ENCODE measurements at places on chromosomes 7 and 10. TPM values are rescaled to one million over a fixed set of nuclear protein-coding genes. Genes with fewer than 3 reads are reported as not detected.

Gene NPSR1
- 4.4 TPM for total RNA-seq

Gene CTNNA3
- total RNA-seq, result 24.9 TPM

Gene VSTM2A
- 78.1 TPM for total RNA-seq

Gene GCK
- 7.7 TPM for total RNA-seq

Gene NACAD
- total RNA-seq, result 6.8 TPM

Gene UCMA
- not detected for total RNA-seq

- DNase-seq, result no peak
Observed at GRCh38 chr7:66138994-66139752, 24.5 kb downstream of the CRCP start.

DNA sequence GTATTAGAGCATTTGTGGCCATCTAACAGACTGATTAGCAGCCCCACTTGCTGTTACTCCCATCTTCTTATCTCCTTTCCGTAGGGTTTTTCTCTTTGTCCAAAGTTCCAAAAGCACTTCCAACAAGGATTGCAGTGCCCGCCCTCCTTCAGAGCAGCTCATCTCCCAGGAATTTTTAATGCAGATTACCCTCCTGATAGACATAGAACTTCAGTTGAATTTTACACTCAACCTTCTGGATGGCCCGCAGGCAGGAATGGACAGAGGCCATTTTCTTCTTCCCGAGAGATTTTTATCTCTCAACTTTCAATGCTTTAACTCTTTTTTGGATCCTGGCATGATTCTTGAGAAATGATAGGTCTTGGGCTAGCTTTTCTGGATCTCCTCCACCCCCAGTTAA lies 23.3 kb downstream of the PRKG1 start:
- no peak for DNase-seq

- no peak for DNase-seq
Observed at GRCh38 chr7:84145892-84146291, 48.7 kb downstream of the SEMA3A start.

DNA sequence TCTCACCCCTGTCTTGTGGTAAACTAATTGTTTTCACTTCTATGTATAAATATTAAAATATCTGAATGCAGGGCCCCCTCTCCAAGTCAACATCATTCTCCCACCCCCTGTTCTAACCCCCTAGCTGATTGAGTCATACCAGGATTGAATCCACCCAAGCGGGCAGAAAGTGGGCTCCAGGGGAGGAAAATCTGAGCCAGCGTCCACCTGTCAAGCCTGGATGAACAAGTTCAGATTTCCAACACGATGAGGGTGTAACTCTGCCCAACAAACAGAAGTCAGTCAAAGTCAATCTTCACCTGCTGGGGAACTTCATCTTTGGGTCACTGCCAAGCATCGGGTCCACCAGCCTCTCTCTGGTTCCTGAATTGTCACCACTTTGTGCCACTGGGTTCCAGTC lies 162.9 kb upstream of the CELF2 start:
- DNase-seq, result peak; percentile 9

DNA sequence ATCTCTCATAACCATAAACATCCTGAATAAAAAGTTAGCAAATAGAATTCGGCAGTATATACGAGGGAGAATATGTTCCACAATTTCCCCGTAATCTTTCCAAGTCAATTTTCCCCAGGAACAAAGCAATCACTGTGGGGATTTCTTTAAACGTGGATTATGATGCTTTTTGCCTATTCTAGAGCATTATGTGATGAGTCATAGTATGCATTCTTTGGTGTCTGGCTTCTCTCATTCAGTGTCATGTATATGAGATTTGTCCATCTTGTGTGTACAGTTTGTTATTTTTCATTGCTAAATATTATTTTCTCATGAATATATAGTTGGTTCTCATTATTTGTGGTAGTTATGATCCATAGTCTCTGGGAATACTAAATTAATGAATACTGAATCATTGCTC lies 9.9 kb upstream of the OR9A4 start:
- DNase-seq, result no peak

GRCh38 chr7:66140924-66141323 lies 26.3 kb downstream of the CRCP start:
- DNase-seq, result peak; percentile 56

GRCh38 chr7:131502810-131503508 lies 53.5 kb downstream of the PODXL start:
- DNase-seq, result peak; percentile 25

- DNase-seq, result no peak
Observed at GRCh38 chr10:110207805-110208613, 604 bp downstream of the MXI1 start.

GRCh38 chr10:102122450-102122849 lies 2.3 kb upstream of the LDB1 start:
- DNase-seq, result no peak

DNA sequence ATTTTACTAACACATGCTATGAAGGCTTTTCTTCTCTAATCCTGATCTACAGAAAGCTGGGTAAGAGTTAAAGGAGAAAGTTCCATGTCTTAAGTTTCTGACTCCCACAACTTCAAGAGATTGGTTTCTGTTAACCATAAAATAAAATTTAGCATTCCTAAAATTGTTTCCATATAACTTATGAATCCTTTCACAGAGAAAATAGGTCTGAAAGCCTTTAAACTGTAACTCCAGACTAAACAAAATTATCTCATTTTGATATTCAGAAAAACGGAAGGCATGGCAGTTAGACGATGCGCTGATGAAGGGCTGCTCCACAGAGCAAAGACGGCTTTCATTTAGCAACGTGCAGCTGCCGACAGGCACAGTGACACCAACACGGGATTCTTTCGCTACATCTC lies 133.3 kb downstream of the SLC25A13 start:
- no peak for DNase-seq

DNA sequence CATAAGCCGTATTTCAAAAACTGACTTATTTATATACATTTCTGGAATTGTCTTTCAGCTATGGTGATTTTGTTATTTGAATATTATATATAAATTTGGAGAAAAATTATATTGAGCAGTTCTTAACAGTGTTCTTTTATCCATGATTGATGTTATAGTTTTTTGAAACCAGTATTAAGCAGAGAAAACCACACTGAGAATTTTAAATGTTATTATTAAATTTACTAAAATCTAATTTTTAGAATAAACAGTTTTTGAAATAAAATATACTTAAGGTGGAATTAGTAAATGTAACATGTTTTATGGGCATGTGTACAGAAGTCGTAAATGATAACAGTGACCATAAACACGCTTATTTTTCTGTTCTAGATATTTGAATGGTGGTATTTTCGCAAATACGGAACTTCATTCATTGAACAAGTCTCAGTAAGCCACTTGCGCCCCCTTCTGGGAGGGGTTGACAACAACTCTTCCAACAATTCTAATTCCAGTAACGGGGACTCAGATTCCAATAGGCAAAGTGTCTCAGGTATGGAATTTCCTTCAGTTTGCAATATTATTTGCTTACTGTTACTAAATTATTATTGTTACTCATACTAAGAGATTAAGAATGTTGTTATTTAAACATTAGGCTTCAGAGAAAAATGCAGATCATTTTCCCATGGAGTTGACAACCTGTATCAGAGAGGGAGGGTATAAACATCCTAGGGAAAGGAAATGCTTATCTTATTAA lies 166.1 kb downstream of the ST7 start:
- no peak for DNase-seq

- no peak for DNase-seq
Observed at GRCh38 chr10:121952226-121952625, 22.8 kb downstream of the NSMCE4A start.

GRCh38 chr7:156002362-156003066 lies 190.3 kb upstream of the SHH start:
- DNase-seq, result no peak

DNA sequence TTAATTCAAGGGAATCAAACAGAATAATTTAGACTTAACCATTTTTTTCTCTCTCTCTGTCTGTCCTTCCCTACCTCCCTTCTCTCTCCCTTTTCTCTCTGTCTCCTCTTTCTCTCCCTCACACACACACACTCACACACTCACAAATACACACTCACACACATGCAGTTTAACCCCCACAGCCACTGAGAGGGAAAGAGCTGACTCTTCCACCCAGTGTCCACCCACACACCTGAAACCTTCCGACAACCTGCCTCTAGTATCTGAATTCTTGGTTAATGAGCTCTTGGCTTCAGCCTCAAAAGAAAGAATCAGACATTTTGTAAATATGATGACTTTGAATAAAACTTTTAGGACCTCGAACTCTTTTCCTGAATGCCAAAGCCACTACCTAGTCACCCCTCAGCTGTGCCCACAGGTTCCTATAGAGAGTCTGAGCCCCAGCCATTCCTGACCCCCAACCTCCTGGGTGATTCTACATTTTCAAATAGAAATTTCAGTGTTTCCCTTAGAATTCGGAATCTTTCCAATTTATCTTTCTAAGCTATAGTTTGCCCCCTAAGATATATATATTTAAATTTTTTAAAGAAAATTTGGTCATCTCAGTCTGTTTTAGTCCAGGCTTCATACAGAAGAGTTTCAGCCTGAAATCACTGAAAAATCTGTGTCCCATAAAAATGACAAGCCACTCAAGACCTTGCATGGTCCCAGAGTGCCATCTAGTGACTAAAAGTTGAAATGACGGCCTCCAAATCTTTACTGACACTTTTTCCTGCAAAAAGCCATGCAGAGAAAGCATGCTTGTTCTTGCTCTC lies 202.8 kb downstream of the IPMK start:
- DNase-seq, result peak; percentile 4

- no peak for DNase-seq
Observed at GRCh38 chr7:155471718-155472117, 13.8 kb downstream of the EN2 start.

- no peak for DNase-seq
Observed at GRCh38 chr7:74355091-74355490, 65.9 kb downstream of the CLIP2 start.

DNA sequence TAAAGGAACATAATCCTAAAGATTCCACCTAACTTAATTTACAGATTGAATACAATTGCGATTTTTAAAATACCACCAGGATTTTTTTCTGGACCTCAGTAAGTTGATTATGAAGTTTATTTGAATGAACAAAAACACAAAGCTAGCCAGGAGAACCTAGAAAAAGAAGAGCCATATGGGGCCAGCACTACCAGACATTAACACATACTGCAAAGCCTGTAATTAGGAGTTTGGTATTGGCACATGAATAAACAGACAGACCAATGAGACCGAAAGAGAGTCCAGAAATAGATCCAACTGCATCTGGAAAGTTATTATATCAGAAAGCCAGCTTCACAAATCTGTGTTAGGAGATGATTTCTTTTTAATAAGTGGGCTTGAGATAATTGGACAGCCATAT lies 105.5 kb upstream of the CHST15 start:
- DNase-seq, result no peak

DNA sequence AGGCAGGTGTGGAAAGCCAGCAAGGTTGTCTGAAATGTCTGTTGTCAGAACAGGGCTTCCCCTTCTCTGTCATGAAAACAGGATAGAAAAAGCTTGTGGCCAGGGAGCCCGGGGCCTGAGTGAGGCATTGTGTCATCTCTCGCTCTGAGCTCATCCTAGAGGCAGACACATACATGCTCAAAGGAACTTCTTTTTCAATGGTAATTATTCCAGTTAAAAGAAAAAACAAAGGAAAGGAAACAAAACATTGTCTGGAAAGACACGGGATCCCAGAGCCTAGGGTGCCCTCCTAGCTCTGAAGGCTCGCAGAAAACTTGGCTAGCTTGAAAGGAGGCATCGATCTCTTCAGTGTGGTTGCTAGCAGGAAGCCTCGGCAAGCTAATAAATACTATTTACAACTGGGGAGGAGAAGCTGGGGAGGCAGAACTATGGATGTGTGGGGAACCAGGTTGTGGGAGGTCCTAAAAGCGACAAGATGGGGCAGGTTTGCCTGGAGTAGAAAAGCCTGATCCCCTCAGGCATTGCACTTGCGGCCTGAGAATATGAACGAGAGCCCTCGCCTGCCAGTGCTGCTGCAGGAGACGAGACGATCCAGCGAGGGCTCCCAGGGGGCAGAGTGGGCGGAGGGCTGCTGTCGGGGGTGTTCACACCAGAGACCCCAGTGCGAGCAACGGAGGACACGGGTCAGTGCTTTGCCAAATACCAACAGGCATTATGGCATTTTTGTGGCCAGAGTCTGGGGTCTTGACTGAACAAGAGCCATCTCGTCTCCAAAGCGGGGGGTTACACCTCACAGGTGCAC lies 32.8 kb upstream of the DGKI start:
- no peak for DNase-seq

- DNase-seq, result no peak
Observed at GRCh38 chr10:69372126-69372980, 44.4 kb downstream of the TACR2 start.

GRCh38 chr10:99913831-99914235 lies 95.9 kb downstream of the DNMBP start:
- no peak for DNase-seq

GRCh38 chr7:70794962-70795361 lies 337.0 kb upstream of the GALNT17 start:
- DNase-seq, result no peak

- no peak for DNase-seq
Observed at GRCh38 chr7:112358513-112358912, 91.7 kb upstream of the IFRD1 start.

DNA sequence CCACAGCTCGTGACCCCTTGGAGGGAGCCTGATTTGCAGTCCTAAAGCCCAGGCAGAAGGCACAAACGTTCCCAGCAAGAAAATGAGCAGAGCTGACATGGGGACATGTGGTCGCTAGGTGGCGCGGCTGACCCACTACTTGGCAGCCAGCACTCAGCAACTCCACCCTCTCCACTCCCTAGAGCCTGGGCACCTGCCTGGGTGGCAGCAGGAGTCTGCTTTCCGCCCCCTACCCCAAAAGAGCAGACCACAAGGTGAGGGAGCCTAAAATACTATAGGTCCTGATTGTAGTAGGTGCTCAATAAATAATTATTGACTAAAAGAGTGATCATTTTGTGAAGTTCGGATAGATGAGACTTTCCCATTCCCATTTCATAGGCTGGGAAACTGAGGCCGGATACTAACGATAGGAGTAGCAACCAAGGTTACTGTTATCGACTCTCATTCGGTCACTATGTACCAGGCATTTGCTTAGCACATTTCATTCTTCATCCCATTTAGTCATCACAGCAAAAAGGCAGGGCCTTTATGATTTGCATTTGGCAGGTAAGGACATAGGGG lies 57.4 kb downstream of the NEUROG3 start:
- peak; percentile 86 for DNase-seq

DNA sequence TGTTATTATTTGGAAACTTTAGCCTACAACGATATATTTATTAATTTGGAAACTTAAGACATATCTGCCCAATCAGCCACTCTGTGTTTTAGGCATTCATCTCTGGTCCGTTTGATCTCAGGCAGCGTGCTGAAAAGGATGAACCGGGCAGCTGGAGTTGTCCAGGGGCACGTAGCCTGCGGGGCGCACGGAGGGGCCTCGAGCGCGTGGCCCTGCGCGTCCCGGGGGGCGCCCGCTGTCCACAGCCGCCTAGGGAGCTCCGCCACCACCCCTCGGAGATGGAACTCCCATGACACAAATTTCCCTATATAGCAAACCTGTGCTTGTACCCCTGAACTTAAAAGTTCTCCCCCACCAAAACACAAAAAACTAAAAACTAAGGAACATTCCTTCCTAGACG lies 24.3 kb upstream of the MKI67 start:
- no peak for DNase-seq

Data from cerebellum (tissue), 4 donors.